Effector memory CD4-positive, alpha-beta T cell (primary cell): ENCODE measurements at places on chromosomes 16 and 17.

DNA sequence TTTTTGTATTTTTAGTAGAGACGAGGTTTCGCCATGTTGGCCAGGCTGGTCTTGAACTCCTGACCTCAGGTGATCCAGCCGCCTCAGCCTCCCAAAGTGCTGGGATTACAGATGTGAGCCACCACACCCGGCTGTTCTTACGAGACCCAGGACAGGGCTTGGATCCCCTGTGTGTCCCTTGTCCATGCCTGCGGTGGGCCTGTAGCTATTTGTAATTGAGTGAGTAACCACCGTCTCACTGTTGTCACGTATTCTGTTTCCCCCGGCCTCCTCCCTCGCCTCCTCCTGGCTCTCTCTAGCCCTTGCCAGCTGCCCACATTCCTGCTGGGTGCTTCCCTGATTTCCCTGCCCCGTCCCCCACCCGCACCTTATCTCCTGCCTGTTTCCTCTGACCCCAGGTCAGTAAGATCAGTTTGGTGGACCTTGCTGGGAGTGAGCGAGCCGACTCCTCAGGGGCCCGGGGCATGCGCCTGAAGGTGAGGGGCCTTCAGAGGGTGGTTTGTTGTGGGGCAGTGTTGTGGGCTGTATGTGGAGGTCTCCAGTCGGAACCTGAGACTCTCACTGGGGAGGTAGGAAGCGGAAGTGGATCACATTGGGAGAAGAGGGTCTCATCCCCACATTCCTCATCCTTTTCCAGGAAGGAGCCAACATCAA is 5.6 kb downstream of the KIF1C start:
- no peak for DNase-seq

GRCh38 chr17:71327376-71328059 is 793.3 kb upstream of the SOX9 start:
- no peak for DNase-seq

GRCh38 chr17:67615011-67615561 is 102.7 kb upstream of the NOL11 start:
- no peak for DNase-seq

GRCh38 chr17:81685108-81685507 is 1.3 kb downstream of the HGS start:
- DNase-seq: no peak

GRCh38 chr16:13733561-13733960 is 186.4 kb upstream of the ERCC4 start:
- no peak for DNase-seq

GRCh38 chr17:50547035-50547735 is at the start of gene SPATA20:
TSS of gene SPATA20 (plus strand) at chr17:50547174. CDS start at chr17:50547209, 35 bp downstream.
- peak; percentile 76 for DNase-seq

DNA sequence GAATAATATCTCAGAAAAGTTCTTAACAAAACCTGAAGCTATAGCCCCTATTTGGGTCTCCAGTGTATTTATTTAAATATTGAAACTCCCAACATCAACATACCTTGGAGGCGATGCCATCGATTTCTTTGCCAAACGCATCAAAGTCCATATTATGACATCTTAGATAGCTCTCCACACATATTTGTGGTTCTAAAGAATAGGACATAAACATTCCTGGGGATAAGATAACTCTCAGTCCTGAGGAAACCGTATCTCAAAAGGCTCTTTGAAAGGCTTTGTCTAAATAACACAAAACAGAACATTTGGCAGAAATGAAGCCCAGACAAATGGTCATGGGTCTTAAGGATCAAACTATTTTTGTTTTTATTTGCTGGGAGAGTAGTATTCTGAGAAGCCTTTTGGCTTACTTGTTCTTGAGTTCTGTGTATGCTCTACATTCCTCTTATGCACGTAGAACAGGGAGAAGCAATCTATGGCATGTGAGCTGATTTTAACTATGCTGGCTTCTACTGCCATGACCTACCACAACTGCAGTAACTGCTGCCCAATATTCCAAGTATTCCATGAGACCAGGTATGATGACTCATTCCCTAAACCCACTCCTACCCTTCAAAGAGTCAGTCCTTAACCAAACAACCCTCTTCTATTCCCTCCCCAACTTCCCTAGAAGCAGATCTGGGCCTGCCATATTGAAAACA is 279.0 kb upstream of the ZFHX3 start:
- DNase-seq: no peak

- no peak for DNase-seq
Measured at GRCh38 chr16:19898924-19899604, 14.4 kb upstream of the GPRC5B start.

GRCh38 chr17:30191072-30191471 is 44.4 kb downstream of the SLC6A4 start:
- no peak for DNase-seq

DNA sequence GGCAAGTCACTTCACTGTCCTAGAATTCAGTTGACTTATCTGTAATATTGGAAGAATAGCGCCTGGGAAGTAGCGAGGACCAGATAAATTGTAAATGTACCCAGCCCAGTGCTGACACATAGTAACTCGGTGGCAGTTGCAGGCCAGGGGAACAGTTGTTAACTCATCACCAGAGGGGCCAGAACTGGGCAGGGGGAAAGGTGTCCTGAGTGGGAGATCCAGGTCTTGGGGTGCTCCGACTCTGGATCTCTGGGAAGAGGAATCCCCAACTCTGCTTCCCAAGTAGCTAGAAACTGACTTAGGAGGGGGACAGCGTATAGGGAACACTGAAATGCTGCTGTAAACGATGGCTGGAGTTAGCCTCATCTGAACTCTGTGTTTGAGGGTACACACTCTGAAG is 23.0 kb downstream of the BCL7C start:
- no peak for DNase-seq

DNA sequence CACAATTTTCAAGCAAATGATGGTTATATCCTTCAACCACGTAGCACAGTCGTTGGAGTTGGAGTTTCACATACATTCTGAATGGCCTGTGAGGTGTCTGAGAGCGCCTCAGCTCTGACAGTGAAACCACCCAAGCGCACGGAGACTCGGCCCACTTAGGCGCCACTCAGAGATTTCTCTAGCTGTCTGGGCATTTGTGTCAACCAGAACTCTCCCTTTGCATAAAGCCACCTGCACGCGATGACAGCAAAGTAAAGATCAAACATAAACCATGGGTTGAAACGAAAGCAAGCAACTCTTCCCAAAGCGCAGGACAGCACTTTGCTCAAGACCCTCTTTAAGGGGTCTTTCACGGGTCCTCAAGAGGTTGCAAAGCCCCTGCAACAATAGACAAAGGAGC is 533 bp downstream of the SLC6A4 start:
- DNase-seq: no peak

DNA sequence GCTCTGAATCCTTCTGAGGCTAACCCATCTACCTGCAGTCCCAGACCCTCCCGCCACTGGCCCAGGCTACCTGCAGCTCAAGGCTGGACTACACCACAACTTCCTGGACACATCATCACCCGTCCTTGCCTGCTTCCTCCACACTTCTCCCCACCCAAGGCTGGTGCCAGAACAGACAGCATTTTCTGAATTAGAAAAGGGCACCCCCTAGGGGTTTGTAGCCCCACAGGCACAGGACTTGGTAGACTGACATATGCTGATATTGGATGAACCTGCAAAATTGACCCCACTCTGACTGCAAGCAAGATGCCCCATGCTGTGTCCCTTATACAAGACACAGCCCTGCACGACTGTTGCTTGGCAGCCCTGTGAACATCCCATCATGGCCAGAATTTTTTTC is 271.5 kb upstream of the C16orf82 start:
- no peak for DNase-seq

- no peak for DNase-seq
Measured at GRCh38 chr17:69606142-69606800, 191.8 kb downstream of the MAP2K6 start.

GRCh38 chr16:48081656-48082055 is 74.1 kb downstream of the ABCC12 start:
- DNase-seq: no peak

- DNase-seq: no peak
Measured at GRCh38 chr17:48013876-48014594, 23.6 kb downstream of the COPZ2 start.

DNA sequence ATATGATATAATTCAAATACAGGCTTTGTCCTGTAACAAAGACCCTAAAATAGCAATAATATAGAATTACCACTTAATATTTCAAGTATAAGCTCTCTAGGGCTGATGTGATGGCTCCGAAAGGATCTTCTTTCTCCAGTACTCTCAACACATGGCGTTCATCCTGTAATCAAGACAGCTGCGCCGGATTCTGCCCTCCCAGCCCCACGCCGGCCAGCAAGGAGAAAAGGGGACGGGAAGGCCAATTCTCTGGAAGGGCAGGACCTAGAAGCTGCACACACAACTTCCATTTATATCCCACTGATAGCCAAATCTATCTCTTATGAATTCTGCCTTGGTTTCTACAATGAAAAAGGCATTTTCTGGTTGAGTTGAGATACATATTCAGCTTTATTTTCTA is 32.0 kb downstream of the CCDC182 start:
- no peak for DNase-seq

- no peak for DNase-seq
Measured at GRCh38 chr17:28725166-28725659, 820 bp downstream of the TLCD1 start.

DNA sequence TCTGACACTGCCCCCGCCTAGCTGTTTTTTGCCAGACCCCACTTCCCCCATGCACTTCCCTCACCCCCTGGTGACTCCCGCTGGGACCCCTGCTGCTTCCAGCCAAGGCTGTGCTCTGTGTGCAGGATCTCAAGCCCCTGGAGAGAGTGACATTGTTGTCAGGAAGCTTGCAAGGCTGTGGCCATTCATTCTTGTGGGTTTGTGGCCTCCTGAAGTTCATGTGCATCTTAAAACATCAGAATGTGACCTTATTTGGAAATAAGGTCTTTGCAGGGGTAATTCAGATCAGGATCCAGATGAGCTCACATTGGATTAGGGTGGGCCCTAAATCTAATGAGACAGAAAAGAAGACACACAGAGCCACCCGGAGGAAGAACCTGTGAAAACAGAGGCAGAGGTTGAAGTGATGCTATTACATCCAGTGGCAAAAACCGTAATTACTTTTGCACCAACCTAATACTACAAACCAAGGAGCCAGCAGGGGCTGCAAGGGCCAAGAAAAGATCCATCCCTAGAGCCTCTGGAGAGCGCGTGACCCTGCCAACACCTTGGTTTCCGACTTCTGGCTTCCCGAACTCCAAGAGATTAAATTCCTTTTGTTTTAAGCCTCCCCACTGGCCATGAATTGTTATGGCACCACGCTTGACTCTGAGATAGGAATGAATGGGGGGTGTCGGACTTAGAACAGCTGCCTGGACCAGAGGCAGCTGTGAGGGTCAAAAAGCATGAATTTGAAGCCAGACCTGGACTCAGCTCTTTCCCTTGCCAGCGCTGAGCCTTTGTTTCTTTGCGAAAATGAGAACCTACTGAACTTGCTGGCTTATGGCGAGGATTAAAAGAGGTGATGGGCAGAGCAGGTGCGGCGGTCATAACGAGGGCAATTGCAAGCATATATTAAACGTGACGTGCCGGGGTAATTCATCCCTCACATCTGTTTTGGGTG is 75.5 kb downstream of the BMERB1 start:
- peak; percentile 1 for DNase-seq
